ENCODE measurements at places on chromosomes 1 and 21.

- DNase-seq: no peak
Measured at GRCh38 chr1:84504580-84505492, 1.4 kb upstream of the SPATA1 start.

DNA sequence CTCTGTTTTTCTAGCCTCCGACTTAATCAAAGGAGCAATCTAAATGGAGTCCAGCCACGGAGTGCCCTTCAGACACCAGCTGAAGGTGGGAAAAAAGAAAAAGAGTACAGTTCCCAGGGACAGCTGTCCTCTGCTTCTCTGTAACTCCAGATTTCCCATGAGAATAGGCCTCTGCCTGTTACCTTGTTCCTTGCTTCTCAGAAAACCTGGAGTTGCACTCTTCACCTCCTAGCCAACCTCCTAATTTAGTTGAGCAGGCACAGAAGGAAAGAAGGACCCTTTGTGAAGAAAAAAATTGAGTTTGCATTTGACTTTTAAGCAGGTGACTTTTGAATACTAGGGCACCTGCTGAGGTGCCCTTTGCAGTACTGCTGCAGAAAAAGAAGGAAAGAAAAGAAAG lies 8.3 kb downstream of the BARHL2 start:
- no peak for DNase-seq

- DNase-seq: no peak
Measured at GRCh38 chr1:231194476-231194842, 32.6 kb downstream of the TRIM67 start.

GRCh38 chr21:44702973-44703730 lies 6.2 kb downstream of the KRTAP10-12 start:
- DNase-seq: no peak

DNA sequence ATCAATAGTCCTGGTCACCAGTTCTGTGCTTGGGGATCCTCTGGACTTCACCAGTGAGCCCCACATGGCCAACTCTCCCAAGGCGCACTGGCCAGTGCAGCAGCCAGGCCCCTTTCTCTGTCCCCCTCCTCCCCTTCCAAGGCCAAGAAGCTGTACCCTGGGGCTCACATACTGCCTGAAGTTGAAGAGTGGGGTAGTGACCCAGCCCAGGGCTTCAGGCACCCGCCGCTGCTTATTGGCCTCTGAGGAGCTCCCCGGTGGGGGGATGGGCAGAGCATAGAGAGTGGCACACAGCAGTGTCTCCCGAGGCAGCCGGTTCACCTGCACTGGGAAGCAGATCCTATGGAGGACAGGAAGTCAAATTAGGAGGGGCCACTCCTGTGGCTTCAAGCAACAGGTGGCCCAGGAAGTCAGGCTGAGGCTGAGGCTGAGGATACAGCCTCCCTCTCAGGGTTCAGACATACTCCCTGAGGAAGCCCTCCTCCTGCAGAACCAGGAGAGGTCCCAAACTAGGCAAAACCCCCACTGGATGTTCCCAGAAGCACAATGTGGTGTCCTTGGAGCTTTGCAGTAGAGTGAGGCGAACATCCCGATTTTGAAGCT lies 38.2 kb upstream of the PPP1R15B start:
- DNase-seq: no peak

- peak; percentile 19 for DNase-seq
Measured at GRCh38 chr1:6198646-6199297, 623 bp downstream of the RPL22 start.

DNA sequence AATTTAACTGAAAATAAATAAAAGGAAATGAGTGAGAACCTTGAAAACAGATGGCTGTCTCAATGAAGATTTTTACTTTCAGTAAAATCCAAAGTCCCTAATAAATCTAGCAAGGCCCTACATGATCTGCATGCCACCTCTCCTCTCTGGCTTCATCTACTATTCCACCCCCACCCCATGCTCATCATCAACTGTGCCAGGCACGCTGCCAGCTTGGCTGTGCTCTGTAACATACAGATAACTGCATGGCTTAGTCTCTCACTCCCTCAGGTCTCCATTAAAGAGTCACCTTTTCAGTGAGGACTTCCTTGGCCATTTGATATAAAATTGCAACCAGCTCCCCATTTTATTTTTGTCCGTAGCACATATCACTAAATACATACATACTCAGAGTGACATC lies 26.7 kb downstream of the RGSL1 start:
- DNase-seq: no peak

DNA sequence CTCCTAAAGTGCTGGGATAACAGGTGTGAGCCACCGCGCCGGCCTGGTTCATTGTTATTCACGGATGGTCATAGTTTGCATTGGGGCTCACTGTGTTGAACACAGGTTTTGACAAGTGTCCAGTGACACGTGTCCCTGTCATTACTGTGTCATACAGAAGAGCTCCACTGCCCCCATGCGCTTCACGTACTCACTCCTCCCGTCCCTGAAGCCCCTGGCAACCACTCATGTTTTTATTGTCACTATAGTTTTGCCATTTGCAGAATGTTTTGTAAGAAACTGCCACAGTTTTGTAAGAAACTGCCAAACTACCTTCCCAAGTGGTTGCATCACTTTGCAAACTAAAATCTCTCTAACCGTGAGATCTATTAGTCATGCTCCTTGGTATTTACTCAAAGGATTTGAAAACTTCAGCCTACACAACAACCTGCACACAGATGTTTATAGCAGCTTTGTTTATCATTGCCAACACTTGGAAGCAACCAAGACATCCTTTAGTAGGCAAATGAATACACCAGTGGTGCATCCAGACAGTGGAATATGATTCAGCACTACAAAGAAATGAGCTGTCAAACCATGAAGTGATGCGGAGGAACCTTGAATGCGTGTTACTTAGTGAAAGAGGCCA lies 163.2 kb upstream of the COL6A1 start:
- DNase-seq: no peak

DNA sequence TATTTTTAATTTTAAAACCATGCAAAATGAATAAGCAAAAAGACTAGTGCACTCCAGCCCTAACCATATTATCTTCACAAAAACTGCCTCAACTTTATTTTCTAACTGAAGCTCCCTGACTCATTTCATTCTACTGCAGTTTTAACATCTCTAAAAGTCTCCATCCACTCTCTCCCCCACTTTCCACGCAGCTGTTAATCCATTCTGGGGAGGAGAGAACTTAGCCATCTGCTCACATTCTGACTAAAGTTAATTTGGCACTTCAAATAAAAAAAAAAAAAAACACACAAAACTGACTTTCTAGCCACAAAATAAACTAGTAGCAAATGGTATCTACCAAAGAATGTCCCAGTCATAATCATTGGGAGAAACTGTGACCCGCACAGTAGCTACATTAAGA lies 5.4 kb upstream of the MYBPHL start:
- DNase-seq: no peak

GRCh38 chr1:9922342-9922741 lies 12.3 kb upstream of the CTNNBIP1 start:
- DNase-seq: no peak

DNA sequence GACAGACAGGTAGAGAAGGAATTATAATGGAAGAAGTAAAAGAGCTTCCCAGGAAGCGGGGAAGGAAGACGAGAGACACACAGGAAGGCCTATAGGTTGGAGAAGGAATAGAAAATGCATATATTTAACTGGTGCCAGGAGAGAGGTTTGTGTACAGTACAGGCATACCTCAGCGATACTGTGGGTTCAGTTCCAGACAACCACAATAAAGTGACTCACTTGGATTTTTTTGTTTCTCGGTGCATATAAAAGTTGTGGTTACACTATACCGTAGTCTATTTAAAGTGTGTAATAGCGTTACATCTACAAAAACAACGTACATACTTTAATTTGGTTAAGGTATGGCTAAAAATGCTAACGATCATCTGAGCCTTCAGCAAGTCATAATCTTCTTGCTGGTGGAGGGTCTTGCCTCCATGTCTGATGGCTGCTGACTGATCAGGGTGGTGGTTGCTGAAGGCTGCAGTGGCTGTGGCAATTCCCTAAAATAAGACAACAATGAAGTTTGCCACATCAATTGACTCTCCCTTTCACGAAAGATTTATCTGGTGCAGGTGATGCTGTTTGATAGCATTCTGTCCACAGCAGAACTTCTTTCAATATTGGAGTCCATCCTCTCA lies 16.0 kb downstream of the YARS1 start:
- peak; percentile 63 for DNase-seq

DNA sequence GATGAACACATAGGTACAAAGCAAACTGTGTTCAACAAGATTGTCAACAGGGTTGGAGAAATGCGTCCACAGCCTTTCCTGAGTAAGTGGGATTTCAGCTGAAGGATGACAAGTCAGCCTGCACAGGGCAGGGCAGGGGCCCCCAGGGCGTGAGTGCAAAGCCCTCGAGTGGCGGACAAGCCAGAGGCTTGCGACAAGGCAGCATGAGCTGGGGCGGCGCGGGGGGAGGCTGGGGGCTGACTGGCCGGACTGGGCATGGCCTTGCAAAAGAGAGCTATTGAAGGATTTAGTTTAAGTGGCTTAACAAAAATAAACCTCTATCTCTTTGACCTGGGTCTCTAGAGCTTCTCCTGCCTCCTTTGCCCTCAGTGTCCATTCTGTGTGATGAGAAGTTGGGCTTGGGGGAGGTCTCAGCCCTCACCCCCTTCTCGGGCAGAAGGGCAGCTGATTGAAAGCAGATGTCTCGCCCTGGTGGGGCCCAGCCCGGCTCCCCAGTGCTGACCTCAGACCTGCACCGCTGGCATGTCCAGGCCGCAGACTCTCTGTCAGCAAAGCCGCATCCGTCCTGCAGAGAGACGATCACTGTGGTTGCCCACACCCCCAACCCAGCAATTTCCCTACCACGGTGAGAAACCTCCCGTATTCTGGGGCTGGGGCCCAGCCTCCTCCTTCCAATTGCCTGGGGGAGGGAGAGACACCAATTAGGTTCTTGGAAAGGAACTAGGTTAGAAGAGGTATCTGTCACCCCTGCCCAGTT lies 24.3 kb upstream of the EPS8L3 start:
- DNase-seq: peak; percentile 28

GRCh38 chr1:94044290-94044790 lies 76.6 kb downstream of the ABCA4 start:
- DNase-seq: no peak

GRCh38 chr1:47934243-47934805 lies 62.9 kb downstream of the TRABD2B start:
- DNase-seq: no peak

Data from CD4-positive, alpha-beta T cell treated with Interleukin-21 for 1 hour (primary cell).